ENCODE measurements at places on chromosomes 5 and 9.

DNA sequence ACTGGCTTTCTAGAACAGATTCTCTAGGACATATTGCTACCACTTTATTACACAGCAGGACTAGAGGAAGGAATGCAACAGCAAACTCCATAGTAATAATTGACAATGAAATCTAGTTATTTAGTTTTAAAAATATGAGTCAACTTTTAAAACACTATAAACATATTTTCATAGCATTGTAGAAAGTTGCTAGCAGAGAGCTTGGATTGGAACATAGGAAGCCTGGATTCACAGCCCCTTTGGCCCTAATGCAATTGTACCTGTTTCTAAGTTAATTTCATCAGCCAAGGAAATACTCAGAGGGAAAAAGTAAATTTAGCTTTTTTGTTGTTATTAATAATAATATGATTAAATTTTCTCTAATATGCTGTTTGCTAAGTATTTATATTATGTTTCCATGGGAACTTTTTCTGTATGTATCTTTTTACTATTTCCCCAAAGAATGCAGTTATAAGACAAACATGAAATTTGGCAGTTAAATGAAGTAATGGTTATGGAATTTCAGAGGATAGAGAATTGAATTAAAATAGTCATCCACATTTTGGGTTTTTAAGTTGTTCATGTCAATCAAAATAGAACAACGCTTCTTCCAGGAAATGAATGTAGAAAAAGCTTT lies 45.6 kb downstream of the VCAN start:
- DNase-seq: no peak

DNA sequence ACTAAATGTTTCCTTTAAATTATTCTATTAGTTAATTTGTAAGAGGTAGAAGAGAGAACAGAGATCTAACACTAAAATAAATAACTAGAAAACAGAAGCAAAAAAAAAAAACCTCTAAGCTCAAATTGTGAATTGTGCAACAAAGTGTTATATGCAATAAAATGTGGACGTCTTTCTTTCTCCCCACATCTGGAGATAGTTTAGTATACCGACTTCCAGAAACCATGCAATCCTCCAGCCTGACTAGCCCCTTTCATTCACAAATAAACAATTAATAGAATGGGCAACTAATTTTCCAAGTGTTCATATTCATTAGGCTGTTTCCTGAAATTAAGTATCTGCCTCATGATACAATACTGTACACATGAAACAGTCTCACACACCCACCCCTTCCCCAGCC lies 258.5 kb downstream of the BNC2 start:
- no peak for DNase-seq

- no peak for DNase-seq
Observed at GRCh38 chr5:65858316-65858715, 68.1 kb upstream of the ERBIN start.

DNA sequence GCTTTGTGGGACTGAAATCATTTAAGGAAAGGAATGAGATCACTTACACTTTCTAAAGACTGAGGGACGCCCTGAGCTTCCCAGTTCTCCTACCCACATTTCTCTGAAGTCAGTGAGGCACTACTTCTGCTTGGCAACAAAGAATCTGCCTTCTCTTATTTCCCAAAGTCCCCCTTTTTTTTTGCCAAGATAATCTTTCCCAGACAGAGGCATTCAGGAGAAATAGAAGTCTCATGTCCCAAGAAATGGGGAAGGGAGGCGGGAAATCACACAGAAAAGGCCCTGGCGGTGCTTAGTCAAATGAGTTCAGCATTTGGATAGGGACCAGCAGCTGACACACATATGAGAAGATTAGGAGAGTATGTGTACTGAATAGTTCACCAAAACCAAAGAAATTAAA lies 159.7 kb downstream of the MUSK start:
- no peak for DNase-seq

GRCh38 chr5:15334551-15335266 lies 165.3 kb upstream of the FBXL7 start:
- DNase-seq: no peak

- no peak for DNase-seq
Observed at GRCh38 chr9:117491491-117491890, 76.6 kb upstream of the ASTN2 start.

DNA sequence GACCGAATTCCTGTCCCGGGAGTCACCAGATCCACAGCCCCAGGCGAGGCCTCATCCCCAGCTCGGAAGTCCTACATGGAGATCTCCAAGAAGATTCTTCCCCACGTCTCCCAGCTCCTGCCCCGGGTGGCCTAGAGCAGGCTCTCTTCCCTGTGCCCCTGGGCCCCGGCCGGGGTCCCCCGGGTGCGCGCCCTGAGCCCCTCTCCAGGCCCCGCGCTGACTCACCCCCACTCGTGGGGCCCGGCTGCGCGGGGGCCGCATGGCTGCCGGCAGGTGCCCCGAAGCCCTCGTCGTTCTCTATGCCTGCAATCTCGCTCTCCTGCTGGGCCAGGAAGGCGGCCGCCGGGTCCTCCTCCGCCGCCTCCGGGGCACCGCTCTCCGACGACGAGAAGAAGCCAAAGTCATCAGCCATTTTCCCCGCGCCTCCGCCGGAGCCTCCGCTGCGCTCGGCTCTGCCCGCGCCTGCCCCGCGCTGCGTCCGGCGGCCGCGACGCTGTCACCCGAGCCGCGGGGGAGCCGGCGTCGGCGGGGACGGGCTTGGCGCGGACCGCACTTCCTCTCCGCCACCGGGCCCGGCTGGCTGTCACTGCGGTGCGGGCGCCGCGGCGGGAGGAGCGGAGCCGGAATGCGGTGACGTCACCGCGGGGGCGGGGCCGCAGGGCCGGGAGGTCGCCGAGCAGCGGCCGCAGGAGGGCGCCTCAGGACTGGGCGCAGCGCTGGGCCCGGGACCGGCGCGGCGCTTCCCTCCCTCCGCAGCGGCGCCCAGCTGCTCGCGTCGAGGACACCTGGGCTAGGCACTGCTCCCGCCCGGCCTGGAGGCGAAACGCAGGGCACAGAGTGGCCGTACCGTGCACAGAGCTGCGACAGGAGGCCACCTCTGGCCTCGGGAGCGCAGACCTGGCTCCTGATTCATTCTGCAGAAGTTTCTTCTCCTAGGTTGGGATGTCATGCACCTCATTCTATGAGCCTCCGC lies at the start of gene CLTB:
Gene CLTB (minus strand): TSS at position 588 of the 973 bp plus-strand sequence. CDS start 176 bp downstream, at position 412.
- DNase-seq: no peak

GRCh38 chr5:146466521-146467349 lies 19.6 kb downstream of the TCERG1 start:
- DNase-seq: no peak

- no peak for DNase-seq
Observed at GRCh38 chr5:177378884-177379883, 5.0 kb upstream of the SLC34A1 start.

GRCh38 chr9:88746029-88746742 lies 211.2 kb downstream of the NXNL2 start:
- no peak for DNase-seq

- DNase-seq: no peak
Observed at GRCh38 chr5:54873691-54874090, 111.7 kb downstream of the ESM1 start.

DNA sequence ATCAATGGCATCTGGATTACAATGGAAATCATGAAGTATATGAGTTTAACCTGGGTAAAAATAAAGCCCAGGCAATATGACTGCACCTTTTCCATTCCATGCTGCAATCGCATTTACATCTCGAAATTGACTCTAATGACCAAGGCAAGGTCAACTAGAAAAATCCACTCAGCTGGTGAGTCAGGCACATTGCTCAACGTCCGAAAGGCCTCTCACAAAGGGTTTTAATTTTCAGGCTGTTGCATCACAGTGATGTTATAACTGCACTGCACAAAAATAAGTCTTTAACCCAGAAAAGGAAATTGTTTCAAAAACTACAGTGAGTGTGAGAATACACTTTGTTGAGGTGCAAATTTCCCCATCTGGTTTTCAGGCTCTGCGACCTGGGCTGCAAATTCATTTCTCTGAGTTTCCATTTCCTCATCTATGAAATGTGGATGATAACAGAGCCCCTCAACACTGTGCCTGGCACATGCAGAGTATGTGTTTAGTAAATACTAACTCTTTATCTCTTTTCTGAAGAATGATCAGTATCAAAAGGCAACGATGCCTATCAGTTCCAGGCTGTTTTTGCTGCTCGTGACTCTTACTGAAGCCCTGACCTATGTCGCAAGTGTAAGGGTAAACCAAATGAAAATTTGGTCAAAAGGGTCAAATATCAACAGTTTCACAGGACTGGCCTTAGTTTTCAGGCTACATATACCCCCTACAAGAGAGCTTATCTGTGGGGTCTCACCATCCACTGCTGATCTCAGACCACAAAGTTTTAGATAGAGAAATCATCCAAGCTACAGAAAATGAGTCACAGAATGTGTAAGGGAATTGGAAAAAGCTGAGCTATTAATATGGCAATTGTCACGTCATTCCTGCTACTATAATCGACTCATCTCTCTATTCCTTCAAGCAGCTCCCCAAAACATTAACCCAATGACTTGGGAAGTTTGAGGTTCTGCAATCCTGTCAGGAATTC lies 4.1 kb downstream of the NFIL3 start:
- no peak for DNase-seq

DNA sequence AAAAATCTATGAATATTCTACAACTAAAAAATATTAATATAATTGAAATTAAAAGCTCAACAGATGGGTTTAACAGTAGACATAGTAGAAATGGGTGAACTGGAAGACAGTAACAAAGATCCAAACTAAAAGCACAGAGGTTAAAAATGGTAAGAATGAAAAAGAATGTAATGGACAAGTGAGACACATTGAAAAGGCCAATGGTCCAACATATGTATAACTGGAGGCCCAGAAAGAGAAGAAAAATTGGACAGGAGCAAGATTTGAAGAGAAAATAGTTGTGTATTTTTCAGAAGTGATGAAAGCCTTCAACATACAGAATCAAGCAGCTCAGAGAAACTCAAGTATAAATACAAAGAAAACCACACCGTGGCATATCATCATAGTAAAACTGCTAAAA lies 58.6 kb downstream of the PCDHGC5 start:
- no peak for DNase-seq

DNA sequence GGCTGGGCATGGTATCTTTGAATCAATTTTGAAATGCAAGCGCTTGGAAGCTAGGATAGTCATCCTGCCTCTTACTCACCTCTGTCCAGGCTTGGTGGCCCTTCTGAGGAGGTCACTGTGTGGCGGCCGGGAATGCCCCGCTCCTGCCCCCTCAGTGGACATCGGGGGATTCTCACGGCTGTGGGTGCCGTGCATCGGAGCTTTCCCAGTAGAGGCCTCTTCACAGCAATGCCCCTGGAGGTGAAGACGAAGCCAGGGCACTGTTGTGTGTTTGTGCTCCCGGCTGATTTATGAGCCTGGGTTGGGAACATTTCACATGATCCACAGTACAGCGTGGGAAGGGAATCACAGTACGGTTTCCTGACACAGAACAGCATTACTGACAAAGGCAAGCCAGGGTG lies 147.5 kb downstream of the NXNL2 start:
- no peak for DNase-seq

DNA sequence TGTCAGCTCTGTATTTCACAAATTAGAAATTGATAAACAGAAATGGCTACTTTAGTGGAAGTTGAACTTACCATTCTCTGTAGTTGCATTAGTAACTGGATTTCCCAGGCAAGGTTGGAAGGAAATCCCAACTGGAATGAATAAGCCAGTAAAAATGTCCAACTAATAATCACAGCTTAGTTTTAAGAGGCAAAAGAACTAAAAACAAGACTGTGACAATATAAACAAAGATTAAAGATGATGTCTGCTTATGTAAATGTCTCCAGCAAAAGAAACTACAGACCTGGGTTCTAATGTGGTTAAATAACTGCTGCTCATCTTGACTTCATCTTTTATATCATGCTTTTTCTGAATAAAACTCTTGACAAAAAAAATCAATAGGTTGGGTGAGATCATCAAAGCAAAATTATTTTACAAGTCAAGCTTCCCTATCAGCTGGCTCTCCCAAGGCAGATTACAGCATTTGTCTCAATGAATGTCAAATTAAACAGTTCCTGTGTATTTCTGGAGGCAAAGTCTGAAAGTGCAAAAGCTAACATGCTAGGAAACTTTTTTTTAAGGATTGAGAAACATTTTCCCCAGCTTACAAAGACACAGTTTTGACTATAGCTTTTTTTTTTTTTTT lies 62.3 kb upstream of the HMHB1 start:
- DNase-seq: no peak

DNA sequence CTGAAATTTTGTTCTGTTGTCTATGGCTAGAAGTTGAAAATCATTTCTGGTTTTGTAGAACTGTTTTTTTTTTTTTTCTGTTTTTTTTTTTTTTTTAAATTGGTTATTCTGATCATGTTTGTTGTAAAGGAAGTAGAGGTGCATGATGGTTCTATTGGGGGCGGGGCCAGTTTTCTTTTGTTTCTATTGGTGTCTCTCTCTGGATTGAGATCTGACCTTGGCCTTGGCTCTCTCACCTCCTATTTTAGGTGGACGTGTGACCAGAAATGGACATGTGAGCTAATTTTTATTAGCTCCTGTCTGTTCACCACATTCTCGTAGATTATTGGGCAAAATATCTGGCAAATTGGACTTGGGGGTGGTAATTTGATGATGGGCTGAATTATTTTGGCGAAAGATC lies 3.2 kb downstream of the ZNF618 start:
- DNase-seq: no peak

GRCh38 chr9:122857815-122858214 lies 29.4 kb upstream of the PDCL start:
- DNase-seq: no peak

DNA sequence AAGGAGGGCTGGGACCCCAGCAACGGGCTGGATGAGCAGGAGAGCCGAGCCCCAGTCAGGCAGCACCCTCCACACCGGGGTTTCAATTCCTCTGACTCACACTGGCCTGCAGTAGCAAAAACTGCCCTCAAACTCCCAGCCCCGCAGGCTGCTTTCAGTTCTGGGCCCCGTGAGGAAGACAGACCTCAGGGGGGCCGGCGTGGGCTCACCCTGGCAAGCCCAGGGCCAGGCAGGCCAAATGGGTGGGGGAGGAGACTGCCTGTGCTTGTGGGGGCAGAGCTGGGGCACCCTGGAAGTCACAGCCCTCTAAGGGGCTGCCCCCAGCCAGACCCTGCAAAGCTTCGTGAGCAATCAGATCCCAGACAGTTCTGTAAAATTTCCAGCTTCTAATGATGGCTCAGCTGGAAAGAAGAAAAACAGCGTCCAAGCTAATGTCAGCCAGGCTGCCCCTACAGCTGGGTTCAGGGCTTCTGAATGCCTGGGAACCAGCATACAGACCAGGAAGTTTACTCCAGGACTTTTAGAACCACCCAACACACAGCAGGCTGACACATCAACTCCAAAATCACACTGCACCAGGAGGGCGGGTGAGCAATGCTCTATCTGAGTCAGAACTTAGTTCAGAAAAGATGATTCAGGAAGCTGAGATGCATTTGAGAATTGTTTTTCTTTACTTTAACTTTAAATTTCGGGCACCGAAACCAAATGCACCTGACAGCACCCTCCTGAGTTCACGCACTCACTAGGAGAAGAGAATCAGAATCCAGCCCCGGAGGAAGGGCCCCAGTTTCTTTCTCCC lies 34.7 kb downstream of the LPCAT1 start:
- DNase-seq: no peak

GRCh38 chr5:14396737-14397136 lies 184.9 kb upstream of the OTULINL start:
- no peak for DNase-seq

DNA sequence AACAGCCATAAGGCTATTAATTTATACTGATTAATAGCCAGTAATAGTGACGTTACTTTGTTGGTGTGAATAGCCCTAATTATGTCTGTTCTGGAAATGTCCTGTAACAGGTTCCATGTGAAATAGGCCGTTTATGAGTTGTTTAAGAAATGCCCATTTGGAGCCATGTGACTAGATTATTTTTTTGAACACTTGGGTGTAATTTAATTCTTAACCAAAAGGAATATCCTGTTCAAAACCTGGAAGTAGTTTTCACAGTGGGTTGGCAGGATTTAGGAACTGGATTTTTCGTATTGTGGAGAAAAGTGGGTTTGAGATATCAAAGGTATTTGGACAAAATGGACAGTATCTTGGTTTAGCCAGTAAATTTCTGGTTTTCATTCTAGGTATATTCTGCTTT lies 1.3 kb downstream of the TENT2 start:
- DNase-seq: no peak
